Progenitor cell of endocrine pancreas (in vitro differentiated cells): ENCODE measurements at places on chromosomes 4 and X.

GRCh38 chrX:43703211-43703791 lies 47.2 kb downstream of the MAOA start:
- no peak for DNase-seq

DNA sequence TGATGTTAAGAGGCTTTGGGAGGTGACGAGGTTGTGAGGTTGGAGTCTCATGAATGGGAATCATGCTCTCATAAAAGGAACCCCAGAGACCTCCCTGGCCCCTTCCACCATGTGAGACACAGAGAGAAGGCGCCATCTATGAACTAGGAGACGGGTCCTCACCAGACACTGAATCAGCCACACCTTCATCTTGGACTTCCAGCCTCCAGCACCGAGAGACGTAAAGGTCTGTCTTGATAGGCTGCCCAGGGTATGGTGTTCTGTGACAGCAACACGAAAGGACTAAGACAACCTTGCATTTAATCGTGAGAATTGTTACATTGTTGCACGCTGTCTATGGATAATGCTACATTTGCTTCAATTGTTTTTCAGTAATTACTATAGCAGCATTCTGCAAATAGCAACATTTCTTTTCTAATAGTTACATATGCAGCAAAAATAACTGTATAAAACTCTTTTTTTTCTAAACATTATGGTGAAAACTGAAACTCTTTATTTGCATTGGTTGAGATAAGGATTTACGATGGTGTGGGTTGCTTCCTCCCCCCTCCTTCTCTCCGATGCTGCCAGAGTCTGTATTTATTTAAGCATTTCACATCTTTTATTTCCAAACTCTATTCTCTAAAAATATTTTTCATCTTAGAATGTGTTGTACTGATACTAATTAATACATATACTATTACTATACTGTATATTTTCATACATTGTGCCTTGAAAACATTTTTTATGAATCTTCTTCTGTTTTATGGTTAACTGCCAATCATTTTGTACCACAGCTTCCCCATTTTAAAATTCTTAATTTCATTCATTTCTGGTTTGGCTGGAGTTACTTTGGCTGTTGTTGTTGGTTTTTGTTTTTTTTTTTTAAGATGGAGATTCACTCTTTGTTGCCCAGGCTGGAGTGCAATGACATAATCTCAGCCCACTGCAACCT lies 26.4 kb upstream of the AKAP17A start:
- no peak for DNase-seq

GRCh38 chr4:126409746-126410145 lies 1095.0 kb downstream of the FAT4 start:
- DNase-seq: no peak

DNA sequence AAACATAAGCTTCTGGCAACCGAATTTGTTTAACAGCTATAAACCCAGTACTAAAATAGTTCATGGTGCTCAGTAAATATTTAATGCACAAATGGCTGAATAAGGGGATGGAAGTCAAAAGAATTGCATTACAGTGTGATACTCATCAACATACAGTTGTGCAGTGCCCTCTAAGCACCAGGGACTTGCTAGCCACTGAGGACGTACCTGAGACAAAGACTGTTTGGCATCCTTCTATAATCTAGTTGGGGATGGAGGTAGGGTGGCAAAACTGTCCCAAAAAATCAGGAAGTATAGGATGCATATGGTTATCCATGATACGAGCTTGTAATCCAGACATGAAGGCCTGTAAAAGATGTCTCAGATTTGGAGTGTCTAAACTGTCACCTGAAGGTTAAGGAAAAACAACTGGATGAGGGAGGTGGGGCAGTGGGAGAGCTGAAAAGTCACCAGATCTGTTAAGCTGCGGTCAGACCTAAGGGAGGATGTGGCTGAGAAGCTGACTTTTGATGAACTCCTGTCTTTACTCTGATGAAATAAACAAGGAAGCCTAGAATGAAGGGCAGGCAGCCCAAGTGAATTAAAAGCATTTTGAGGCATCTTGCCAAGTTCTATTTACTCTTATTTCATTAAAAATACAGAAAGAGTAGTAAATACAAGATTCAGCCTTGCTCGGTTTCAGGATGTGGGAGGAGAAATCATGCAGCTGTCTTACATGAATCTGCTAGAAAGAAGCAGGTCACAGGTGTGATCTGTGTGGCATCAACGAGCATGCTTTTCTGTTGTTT lies 12.0 kb upstream of the CD38 start:
- DNase-seq: no peak

DNA sequence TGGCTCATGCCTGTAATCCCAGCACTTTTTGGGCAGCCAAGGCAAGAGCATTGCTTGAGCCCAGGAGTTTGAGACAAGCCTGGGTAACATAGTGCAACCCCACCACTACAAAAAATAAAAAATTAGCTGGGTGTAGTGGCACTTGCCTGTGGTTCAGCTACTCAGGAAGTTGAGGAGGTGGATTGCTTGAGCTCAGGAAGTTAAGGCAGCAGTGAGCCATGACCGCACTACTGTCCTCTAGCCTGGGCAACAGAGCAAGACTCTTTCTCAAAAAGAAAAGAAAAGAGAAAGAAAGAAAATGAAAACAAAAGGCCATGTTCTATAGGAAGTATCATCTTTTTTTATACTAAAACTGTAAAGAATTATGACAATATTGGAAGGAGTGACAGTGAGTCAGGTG lies 38.5 kb downstream of the NEK1 start:
- DNase-seq: no peak

- no peak for DNase-seq
Measured at GRCh38 chr4:55027596-55027995, 97.8 kb downstream of the KDR start.

- no peak for DNase-seq
Measured at GRCh38 chr4:6271701-6272465, 2.2 kb downstream of the WFS1 start.

DNA sequence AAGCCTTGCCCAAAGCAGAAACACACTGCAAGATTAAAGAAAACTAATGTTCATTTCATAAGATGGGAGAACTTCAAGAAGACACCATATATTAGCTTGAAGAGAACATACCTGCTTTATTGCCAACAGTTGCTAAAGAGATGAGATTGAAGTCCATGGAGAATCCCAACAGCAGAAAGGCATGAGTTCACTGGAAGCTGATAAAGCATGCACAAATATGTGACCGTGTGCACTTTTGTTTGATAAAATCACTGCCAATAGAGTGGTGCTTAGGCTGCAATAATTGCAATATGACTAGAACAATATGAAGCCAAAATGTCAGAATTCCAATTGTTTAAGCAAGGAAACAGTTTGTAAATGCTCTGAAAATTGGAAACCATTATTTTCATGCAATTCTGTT lies 125.9 kb upstream of the PPARGC1A start:
- DNase-seq: no peak

DNA sequence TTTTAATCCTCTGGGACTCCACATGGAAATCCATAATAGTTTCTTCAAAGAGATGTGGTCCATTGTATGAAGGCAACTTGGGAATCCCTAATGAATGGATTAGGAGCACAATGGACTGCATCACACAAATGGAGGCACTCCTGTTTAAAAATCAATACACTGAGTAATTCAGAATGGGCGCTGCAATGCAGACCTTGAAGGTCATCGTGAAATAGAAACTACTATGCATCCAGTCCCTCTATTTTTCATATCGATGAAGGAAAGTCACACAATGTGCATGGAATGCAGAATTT lies 98.8 kb upstream of the EGFL6 start:
- DNase-seq: no peak

DNA sequence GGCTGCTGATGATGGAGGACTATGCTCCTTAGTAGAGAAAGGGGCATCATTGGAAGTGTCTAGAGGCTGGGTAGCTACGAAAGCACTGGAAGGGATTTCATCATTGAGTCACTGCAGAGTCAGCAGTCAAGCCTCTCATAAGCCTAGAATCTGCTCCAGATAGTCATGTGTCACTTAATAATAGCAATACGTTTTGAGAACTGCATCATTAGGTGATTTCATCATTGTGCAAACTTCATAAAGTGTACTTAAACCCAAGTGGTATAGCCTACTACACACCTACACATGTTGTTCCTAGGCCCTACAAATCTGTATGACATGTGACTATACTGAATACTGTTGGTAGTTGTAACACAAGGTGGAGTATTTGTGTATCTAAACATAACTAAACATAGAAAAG lies 165.6 kb downstream of the PTTG2 start:
- no peak for DNase-seq

GRCh38 chrX:153763298-153763932 lies 634 bp upstream of the PLXNB3 start:
- no peak for DNase-seq

DNA sequence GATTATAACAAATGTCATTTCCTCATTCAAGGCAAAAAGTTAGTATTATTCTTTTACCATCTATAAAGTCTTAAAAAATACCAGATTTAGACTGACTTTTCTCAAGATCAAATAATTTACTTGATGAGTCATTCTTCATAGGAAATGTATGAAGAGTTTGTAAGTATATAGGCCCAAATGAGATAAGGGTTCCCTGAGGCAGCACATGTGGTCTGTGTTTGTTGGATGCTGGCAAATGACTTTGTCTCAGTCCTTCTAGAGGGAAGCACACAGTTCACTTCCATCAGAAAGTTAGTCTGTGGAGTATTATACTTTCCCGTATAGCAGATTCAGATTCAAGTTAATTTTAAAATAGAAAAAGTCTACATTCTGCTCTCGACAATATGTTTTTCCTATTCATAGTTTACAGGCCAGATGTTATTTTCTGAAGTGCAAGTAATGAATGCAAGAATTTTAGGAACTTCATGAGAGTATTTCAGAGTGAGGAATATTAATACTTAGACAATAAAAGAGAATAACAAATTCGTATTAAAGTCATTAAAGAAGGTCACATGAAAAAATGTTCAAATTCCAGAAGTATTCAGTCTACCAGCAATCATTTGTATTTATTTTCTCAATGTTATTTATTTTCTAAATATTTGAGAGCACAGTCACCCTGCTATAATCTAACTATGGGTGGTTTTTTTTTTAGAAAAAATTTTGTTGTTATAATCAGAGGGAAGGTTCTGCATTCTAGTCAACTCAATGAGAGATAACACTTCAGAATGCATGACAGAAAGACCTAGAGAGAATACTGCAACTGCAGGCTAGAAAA lies 601.8 kb upstream of the ZFP42 start:
- DNase-seq: no peak

DNA sequence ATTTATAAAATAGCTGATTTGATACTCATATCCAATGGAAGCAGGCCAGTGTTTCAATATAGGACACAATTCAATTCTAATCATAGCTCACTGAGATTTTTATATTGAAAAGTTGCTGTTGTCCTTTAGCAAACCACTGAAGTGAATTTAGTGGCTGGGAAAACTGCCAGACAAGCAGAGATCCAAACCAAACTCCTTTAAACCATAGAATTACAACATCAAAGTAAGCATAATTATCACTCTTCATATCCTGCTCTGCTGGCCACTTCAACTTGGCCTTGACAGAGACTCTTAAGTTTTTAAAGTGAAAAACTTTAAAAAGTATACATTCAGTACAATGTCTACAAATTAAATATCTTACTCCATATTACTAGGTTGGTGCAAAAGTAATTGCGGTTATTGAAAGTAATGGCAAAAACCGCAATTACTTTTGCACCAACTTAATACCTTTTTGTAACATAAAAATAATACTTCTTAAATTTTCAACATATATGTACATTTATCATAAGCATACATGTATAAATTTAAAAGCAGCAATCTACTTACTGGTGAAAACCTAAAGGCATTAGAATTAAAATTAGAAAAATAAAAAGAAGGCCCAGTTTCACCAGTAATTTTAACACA lies 433.0 kb downstream of the PCDH10 start:
- DNase-seq: no peak

DNA sequence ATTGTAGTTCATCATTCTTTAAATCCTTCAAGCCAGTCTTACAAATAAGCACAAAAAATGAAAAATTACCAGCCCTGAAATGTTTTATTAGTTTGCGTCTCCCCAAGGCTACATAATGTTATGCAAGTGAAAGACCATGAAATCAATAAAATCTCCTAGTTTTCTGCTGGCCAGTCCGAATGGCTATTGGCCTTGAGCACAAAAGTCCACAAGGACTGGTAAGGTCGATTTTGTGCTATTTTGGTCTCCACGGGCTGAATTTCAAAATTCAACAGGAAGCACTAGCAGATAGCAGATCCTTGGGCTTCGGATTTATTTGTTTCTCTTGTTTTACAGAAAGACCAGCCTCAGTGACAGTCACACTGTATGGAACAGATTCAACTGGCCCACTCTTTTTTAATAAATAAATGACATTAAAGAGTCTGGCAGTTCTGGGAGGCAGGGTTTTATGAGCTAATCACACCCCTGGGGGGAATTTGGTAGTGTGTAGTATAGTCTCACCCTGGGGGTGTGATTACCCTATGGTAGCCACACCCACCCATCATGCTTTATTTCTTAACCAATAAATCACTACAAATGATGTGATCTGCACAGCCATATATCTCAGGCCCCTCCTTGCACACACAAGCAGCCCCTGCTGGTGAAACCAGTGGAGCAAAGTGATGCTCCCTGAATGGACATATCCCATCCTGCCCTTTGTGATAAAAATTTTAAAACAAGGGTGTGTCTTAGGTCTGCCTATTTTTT lies 51.1 kb upstream of the TMEM33 start:
- DNase-seq: no peak

DNA sequence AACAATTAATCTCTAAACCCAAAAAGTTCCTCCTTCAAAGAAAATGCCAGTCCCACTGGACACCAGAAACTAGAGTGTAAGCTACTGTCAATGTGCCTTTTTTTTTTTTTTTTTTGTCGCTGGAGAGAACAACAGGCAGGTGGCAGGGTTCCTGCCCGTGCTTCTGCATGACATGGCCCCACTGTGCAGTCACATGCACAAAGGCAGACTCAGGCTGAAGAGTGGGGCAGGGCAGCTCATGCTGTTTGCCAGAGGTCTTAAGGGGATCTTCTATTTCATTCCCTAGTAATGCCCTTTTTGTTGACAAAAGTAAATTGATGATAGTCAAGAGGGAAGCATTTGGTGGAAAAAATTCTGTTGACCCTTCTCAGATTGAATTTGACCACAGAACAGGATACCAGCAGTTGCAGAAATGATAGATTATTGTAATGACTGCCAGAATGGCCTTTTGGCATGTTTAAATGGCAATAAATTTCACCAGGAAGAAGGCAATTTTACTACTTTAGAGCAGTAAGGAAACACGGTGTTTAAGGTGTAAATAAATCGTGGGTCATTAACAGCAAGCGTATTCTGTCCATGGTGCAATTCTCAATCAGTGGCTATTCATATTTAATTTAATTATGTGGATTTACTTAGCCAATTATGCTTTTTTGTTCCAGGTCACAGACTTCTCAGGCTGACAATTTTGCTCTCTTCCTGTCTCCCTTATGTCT lies 80.9 kb downstream of the NKX6-1 start:
- DNase-seq: no peak

GRCh38 chrX:129041319-129041718 lies 482.0 kb downstream of the SMARCA1 start:
- DNase-seq: no peak

DNA sequence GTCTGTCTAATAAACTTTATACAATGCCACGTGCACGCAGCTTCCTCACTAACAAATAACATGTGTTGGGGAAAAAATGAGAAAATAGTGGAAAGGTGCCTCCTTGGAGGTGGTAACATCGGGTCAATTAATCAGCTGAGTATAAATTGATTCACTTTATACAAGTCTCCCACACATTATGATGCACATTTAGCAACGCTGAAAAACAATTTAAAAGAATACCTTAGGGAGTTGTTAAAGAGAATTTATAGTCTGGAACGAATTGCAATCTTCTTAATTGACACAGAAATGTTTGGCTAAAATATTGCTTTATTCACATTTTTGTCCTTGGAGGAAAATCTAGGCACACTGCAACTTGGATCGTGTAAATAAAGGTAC lies 84.2 kb downstream of the HPRT1 start:
- DNase-seq: no peak
